ENCODE measurements at places on chromosomes 5 and 9.

- no peak for DNase-seq
These were observed 315.0 kb upstream of the TLE4 start for GRCh38 chr9:79256691-79257213.

- no peak for DNase-seq
These were observed 152.4 kb downstream of the DOCK2 start for GRCh38 chr5:169789417-169789940.

- no peak for DNase-seq
These were observed 270.7 kb upstream of the TRPC7 start for GRCh38 chr5:136636001-136636400.

DNA sequence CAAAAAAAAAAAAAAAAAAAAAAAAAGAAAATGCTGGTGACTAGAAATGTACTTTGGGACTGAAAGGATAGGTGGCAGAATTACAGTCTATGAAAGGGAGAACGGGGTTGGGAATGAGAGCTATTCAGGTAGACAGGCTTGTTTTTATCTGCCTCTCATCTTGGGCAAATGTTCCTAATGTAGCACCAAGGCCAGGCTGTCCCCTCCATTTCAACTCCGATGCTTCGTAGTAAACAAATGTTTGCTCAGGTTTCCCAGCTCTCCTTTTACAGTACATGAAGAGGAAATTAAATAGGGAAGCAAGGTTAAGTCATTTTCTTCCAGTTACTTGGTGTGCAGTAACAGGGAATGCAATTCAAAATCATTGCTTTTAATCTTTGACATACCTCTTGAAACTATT, 4.4 kb upstream of the BASP1 start:
- no peak for DNase-seq

DNA sequence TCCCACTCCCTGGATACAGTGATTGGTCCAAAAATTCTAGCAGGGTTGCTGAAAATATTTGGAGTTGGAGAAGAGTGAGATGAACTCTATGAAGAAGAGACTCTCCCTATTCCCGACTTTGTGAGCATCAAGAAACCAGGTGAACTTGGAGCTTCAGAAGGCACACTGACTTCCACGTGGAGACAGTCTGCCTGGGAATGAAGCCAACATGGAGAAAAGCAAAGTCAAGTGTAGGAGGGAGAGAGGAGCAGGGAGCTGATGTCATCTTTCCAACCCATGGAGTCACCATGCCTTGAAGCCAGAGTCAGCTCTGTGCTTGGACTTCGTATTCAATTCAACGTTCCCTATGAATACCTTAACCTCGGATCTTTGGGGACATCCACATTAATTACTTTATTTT, 125.1 kb downstream of the NPR3 start:
- no peak for DNase-seq

GRCh38 chr5:32094691-32095090, 79.4 kb downstream of the GOLPH3 start:
- DNase-seq, result no peak

DNA sequence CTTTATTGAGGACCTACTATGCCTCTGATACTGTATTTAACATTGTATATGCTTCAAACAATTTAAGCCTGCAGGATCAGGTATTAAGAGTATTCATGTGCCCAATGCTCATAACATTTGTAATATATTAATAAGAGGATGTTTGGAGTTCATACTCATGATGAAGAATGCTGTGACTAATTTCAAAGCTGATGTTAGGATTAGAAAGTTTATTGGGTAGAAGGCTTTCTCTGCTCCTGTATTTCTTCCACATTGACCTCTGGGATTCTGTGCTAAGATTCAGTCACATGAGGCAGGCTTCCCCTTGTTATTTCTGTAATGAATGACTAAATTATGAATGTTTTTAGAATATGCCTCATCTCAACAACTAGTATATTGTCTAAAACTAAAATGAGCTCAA, 456.4 kb downstream of the NFIB start:
- no peak for DNase-seq

DNA sequence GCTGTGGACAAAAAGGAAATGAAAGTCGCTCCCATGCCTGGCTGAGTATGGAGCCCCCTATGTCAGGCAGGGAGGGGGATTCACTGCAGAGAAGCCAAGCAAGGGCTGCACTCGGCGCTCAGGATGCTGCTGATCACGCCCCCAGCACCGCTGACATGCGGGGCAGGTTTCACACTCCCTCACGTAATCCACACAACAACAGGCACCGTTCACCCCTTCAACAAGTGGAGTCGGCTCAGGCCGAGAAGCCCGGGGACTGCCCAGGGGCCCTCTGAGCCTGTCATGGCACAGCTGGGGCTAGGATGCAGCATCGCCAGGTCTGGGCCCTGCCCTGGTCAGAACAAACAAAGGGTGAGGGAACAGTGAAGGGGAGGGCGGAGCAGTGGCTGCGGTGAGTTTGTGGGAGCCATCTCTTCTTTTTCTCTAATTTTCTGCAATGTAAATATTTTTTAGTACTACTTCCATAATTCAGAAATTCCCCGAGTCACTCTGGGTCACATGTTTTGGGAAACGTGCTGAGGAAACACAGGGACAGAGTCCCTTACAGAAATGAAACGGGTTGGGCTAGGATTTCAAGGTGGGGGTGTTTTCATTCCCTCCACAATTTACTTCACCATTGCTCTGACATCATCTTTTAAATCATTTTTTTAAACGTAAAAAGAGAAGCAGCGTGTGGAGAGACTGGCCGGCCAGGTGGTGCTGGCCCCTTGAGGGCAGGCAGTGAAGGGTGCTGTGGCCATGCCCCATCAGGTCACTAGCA, 49.8 kb downstream of the PRRT1B start:
- no peak for DNase-seq
